ENCODE measurements at places on chromosomes 3 and 15. TPM values are rescaled to one million over a fixed set of nuclear protein-coding genes. Genes with fewer than 3 reads are reported as not detected.
A peak's percentile ranks its signal among the peaks of the same experiment; 100 is the strongest.

GRCh38 chr3:144771381-144771870, 799.8 kb downstream of the DIPK2A start:
- H3K36me3 ChIP-seq = no peaks in the 10 kb centered on the region
- no peaks in the 10 kb centered on the region for H3K4me1 ChIP-seq
- H3K27ac ChIP-seq = no peak overlapping the region
- DNase-seq = no peak

DNA sequence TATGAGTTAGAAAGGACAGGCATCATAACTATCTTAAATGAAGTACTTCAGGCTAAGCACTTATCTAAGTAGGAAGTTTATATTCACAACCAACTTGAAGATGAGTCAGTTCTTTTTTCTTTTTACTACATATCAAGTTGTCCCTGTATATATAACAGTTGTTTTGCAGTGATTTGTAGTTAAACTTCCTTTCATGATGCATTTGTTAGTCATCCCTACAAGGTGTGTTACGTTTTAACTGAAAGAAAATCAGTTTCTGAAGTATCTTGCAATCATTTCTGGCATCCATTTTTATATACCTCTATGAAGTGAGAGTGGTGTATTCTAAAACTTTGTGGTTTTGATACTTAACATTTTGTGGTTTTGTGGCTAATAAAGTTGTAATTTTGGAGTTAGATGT, 46.1 kb downstream of the ZFAND6 start:
- peaks cover 3% of the 10 kb centered on the region for H3K36me3 ChIP-seq
- no peak for DNase-seq
- H3K27ac ChIP-seq = no peak overlapping the region

The C15orf62 gene
- 1.1 TPM for total RNA-seq

DNA sequence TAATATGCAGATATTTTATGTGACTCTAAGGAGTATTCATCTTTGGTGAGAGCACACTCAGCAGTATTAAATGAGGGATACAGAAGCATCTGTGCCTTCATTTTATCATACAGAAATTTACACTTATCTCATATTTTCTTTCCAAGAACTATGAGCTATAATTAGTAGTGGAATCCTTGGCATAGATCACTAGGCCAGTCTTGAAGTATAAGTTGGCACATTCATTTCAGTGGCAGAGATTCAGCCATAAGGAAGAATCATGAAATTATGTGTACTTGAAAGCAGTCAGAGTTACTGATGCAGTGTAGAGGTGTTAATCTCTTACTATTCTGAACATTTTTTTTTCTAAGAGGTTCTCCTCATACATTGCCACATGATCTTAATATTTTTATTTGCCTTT, 393.6 kb upstream of the GOLIM4 start:
- H3K36me3 ChIP-seq = no peaks in the 10 kb centered on the region
- H3K27me3 ChIP-seq = no peaks in the 10 kb centered on the region
- no peak overlapping the region for H3K27ac ChIP-seq
- no peaks in the 10 kb centered on the region for H3K4me1 ChIP-seq
- no peak overlapping the region for H3K4me3 ChIP-seq
- no peak for DNase-seq

DNA sequence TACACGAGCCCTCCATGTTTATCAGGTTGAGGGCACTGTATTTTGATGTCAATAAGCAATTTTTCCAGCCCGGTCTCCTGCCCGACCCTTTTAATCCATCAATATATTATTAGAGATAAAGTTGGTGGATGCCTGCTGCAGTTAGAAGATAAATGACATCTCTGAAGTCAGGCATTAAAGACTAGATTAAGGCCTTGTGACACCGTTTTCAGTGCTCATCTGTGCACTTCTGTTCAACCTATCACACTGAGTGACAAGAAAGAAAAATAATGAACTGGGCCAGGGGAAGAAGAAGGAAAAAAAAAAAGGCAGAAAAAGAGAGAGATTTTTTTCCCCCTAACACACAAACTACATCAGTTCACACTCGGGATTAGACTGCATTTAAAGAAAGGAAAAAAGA, 371.8 kb downstream of the IL20RB start:
- H3K4me3 ChIP-seq = no peak overlapping the region
- H3K4me1 ChIP-seq = no peaks in the 10 kb centered on the region
- no peaks in the 10 kb centered on the region for H3K27me3 ChIP-seq
- DNase-seq = no peak

The SERPINI2 gene
- total RNA-seq = 0.19 TPM

DNA sequence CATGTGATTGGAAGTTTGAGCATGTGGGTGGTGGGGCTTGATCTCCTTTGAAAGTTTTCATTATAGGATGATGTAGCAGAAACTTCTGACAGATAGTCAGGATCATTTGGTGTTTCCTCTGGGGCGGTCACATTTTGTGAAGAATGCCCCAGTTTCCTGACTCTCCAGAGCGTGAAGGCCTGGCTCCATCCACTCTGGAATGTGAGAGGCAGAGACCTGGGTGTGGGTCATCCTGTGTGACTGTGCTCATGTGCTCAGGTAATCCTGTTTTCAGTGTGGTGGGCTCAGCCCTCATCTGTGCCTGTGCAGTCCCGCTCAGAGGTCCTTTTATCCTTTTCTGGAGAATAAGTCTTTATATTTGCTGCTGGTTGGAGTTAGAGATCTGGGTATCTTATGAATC, 81.0 kb downstream of the RGMA start:
- DNase-seq = no peak
- H3K4me1 ChIP-seq = no peaks in the 10 kb centered on the region
- H3K36me3 ChIP-seq = peaks cover 94% of the 10 kb centered on the region
- H3K4me3 ChIP-seq = no peak overlapping the region

The TXNRD3 gene
- 11.9 TPM for total RNA-seq

DNA sequence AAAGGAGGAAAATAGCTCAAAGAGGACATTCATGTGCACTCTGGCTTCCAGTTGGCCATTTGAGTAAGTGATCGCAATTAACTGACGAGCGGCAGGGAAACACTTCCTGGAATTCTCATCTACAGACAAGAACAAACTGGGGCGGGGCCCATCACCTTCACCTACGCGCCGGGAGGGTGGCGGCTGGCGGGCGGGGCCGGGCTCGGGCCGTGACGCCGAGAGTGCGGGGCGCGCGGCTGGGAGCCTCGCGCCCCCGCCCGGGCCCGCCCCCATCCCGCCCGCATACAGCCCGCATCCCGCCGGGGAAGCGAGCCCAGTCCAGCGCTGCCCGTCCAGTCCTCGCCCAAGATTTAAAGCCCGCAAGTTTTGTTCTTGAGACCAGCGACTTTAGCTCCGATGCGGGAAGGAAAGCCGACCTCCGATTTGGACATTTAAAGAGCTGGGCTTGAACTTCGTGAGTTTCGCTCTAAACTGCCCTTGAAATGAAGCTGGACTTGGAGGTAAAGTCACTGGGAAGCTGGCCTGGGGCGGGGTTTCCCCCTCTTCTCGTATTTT, at the start of gene B3GNT5:
B3GNT5 (plus strand) TSS at position 281 of the 555 bp plus-strand sequence. CDS start 16,546 bp downstream, outside the sequence.
- DNase-seq = no peak
- H3K27me3 ChIP-seq = peaks cover 57% of the 10 kb centered on the region
- H3K4me3 ChIP-seq = peak within 1 kb of the TSS; percentile 60
- H3K4me1 ChIP-seq = peaks cover 10% of the 10 kb centered on the region
- H3K36me3 ChIP-seq = no peaks in the 10 kb centered on the region
- H3K27ac ChIP-seq = peak within 1 kb of the TSS; percentile 83

DNA sequence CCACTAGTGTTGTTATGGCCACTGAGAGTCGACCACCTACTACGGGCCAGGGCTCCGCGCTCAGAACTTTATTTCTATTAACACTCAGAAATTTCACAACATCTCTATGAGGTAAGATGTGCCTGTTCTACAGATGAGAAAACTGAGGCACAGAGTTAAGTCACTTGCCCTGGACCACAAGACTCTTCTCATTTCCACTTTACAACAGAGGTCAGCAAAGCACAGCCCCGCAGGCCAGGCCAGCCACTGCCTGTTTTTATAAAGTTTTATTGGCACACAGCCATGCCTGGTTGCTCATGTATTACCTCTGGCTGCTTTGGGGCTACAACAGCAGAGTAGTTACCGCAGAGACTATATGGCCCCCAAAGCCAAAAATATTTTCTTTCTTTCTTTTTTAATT, 503.6 kb downstream of the SHQ1 start:
- peaks cover 49% of the 10 kb centered on the region for H3K4me1 ChIP-seq
- no peaks in the 10 kb centered on the region for H3K36me3 ChIP-seq
- DNase-seq = no peak
- no peak overlapping the region for H3K4me3 ChIP-seq
- no peaks in the 10 kb centered on the region for H3K27me3 ChIP-seq
- H3K27ac ChIP-seq = no peak overlapping the region

The LRRC2 gene
- total RNA-seq = 2.5 TPM

DNA sequence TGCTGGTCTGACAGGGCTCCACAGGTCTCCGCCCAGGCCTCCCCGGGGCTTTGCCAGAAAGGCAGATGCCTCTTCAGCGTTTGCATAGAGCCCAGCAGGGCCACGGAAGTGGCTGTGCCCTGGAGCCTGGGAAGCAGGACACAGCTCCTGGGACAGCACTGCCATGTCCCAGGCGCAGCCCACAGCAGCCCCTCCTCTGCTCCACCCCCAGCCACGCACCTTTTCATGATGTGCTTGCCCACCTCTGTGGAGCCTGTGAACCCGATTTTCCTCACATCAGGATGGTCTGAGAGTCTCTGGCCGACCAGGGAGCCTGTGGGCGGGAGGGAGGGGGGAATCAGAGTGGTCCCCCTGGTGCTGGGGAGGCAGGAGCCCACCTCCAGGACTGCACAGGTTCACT, 33.9 kb upstream of the SLC41A3 start:
- H3K4me1 ChIP-seq = peaks cover 3% of the 10 kb centered on the region
- no peak overlapping the region for H3K4me3 ChIP-seq
- peaks cover 2% of the 10 kb centered on the region for H3K27me3 ChIP-seq
- no peak for DNase-seq

The TRPC1 gene
- 3.1 TPM for total RNA-seq

DNA sequence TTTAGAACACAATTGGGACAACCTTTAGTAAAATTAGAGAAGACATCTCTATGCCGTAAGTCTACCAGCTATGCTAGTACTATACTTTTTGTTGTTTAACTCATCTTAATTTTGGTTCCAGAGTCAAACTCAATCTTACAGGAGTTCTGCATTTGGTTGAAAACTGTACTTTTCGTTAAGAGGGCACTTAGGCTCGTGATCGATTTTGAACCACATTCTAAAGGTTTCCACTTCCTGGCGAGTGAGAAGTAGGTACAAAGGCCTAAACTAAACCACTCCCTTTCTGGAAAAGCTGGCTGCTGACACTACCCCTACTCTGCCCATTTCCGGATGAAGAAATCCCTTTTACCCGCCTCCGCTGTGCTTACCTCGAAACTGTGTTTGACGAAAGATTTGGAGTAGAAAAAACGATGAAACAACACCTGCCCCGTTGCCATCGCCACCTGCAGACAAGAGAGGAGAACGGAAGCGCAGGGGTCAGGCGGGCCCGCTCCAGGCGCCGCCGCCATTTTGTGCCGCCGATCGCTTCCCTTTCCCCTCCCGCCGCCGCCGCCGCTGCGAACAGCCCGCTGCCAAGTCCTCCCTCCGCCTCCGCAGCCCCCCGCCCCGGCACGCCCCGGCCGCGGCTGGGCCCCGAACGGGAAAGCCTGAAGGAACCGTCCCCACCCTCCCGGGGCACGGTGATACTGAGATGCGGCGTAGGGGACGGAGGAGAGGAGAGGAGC, 748 bp downstream of the CCNL1 start:
- no peaks in the 10 kb centered on the region for H3K27me3 ChIP-seq
- peaks cover 11% of the 10 kb centered on the region for H3K4me1 ChIP-seq
- H3K27ac ChIP-seq = peak overlapping the region; percentile 100
- DNase-seq = peak; percentile 85
- H3K4me3 ChIP-seq = peak overlapping the region; percentile 86

DNA sequence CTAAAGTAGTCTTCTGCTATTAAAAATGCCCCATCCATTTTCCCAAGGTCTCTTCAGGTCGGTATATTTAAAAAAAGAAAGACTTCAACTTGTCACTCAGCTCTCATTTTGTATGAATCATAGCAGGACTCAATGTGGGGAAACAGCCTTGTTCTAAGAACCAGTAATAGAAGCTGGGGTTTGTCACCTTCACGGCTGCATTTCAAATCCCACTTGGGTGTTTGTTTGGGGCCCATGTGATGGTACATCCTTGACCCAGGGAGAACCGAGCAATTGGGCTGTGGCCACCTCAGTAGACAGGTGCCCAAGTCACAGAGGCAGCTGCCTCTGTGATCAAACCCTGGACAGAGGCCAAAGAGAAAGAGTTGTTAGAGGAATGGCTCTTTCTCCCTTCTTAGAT, 70.3 kb upstream of the ARL8B start:
- DNase-seq = no peak
- no peaks in the 10 kb centered on the region for H3K36me3 ChIP-seq
- H3K4me3 ChIP-seq = no peak overlapping the region
- no peaks in the 10 kb centered on the region for H3K27me3 ChIP-seq
- no peaks in the 10 kb centered on the region for H3K4me1 ChIP-seq

- H3K4me1 ChIP-seq = no peaks in the 10 kb centered on the region
- H3K4me3 ChIP-seq = no peak overlapping the region
- H3K27me3 ChIP-seq = no peaks in the 10 kb centered on the region
- H3K27ac ChIP-seq = no peak overlapping the region
- no peak for DNase-seq
Measured at GRCh38 chr3:130258532-130258952, 86.9 kb upstream of the COL6A5 start.

GRCh38 chr3:136835813-136836510, 17.0 kb downstream of the SLC35G2 start:
- H3K4me1 ChIP-seq = no peaks in the 10 kb centered on the region
- no peak overlapping the region for H3K27ac ChIP-seq
- no peaks in the 10 kb centered on the region for H3K27me3 ChIP-seq

The BCHE gene
- 12.4 TPM for total RNA-seq

GRCh38 chr15:41205315-41205714, 25.2 kb downstream of the EXD1 start:
- no peak for DNase-seq
- no peaks in the 10 kb centered on the region for H3K27me3 ChIP-seq
- no peaks in the 10 kb centered on the region for H3K4me1 ChIP-seq

DNA sequence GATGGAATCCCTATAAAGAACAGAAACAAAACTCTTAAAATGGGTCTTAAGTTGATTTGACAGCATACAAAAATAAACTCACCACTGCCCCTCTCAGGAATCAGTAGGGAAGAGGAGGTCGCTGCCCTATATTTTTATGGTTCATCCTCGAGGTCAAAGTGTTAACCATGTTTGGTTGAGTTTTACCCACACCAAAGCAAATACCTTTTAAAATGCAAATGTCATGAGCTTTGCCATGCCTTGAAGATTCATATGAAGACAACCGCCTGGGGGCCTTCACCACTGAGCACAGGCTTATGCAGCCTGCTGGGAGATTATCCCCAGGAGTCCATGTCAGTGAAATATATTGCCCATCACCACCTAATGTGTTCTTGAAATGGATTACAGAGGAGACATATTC, 66.1 kb downstream of the GLB1 start:
- no peak for DNase-seq
- peaks cover 7% of the 10 kb centered on the region for H3K4me1 ChIP-seq
- H3K27me3 ChIP-seq = no peaks in the 10 kb centered on the region
- H3K27ac ChIP-seq = no peak overlapping the region

GRCh38 chr15:73932381-73933191, 6.3 kb downstream of the LOXL1 start:
- H3K27me3 ChIP-seq = peaks cover 2% of the 10 kb centered on the region
- H3K4me1 ChIP-seq = peaks cover 18% of the 10 kb centered on the region
- no peaks in the 10 kb centered on the region for H3K36me3 ChIP-seq

The ANKUB1 gene
- not detected for total RNA-seq

The GOLGA8G gene
- total RNA-seq = under 0.01 TPM

The C2CD4A gene
- 0.66 TPM for total RNA-seq

- H3K27me3 ChIP-seq = no peaks in the 10 kb centered on the region
- H3K4me1 ChIP-seq = no peaks in the 10 kb centered on the region
- DNase-seq = no peak
- no peak overlapping the region for H3K27ac ChIP-seq
- H3K36me3 ChIP-seq = no peaks in the 10 kb centered on the region
Measured at GRCh38 chr3:135447483-135447882, 518.0 kb upstream of the PPP2R3A start.

Data from thymus (tissue), 14 donors.